ENCODE measurements at places on chromosomes 5 and 9. TPM values are rescaled to one million over a fixed set of nuclear protein-coding genes. Genes with fewer than 3 reads are reported as not detected.
A peak's percentile ranks its signal among the peaks of the same experiment; 100 is the strongest.

GRCh38 chr9:132606066-132606465, 23.7 kb downstream of the BARHL1 start:
- no peaks in the 10 kb centered on the region for H3K4me1 ChIP-seq
- no peaks in the 10 kb centered on the region for H3K27me3 ChIP-seq
- no peak for DNase-seq
- H3K4me3 ChIP-seq, result no peak overlapping the region
- peaks cover 79% of the 10 kb centered on the region for H3K36me3 ChIP-seq
- H3K27ac ChIP-seq, result no peak overlapping the region

DNA sequence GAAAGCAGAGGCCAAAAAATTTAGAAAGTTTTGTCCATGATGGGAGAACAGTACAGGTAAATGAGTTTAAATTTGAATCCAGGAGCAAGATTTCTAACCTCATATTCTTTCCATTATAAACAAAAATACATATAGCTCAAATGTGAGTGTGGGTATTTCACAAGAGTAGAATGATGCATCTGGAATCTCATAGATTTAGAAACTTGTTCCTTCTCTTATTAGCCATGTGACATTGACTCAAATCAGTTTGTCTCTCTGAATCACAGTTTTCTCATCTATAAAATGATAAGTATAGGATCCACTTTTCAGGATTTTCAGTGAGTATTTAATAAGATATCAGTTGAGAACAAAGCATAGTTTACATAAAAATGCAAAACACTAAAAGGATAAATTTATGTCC, 436.3 kb upstream of the PAPPA start:
- no peaks in the 10 kb centered on the region for H3K27me3 ChIP-seq
- H3K4me1 ChIP-seq, result no peaks in the 10 kb centered on the region
- no peak overlapping the region for H3K4me3 ChIP-seq
- H3K36me3 ChIP-seq, result no peaks in the 10 kb centered on the region

GRCh38 chr9:14321517-14322130, 7.7 kb upstream of the NFIB start:
- H3K27ac ChIP-seq, result peak overlapping the region; percentile 93
- no peaks in the 10 kb centered on the region for H3K27me3 ChIP-seq
- no peaks in the 10 kb centered on the region for H3K36me3 ChIP-seq
- peaks cover 47% of the 10 kb centered on the region for H3K4me1 ChIP-seq

GRCh38 chr5:128962211-128962610, 3.1 kb upstream of the SLC27A6 start:
- H3K27ac ChIP-seq, result no peak overlapping the region
- no peaks in the 10 kb centered on the region for H3K36me3 ChIP-seq
- no peak for DNase-seq
- peaks cover 33% of the 10 kb centered on the region for H3K27me3 ChIP-seq
- H3K4me3 ChIP-seq, result no peak overlapping the region
- H3K4me1 ChIP-seq, result no peaks in the 10 kb centered on the region

DNA sequence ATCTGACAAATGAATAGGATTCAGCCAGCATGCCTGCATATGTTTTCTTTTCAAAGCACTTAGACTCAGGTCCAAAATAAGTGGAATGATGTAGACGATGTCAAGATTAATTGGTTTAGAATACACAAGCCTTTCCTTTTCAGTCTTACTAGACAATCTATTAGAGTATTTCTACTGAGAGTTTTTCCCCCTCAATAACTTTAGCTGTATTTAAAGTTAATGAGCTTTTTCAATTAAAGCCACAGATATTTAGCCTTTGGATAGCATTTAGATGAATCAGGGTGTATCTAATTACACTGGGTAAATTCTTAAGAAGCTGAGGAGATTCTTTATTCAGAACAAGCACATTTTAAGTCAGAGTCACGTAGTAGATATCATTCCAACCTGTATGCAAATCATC, 198.7 kb upstream of the MPDZ start:
- no peak overlapping the region for H3K4me3 ChIP-seq
- no peak for DNase-seq
- no peak overlapping the region for H3K27ac ChIP-seq
- no peaks in the 10 kb centered on the region for H3K27me3 ChIP-seq
- no peaks in the 10 kb centered on the region for H3K4me1 ChIP-seq
- H3K36me3 ChIP-seq, result no peaks in the 10 kb centered on the region

DNA sequence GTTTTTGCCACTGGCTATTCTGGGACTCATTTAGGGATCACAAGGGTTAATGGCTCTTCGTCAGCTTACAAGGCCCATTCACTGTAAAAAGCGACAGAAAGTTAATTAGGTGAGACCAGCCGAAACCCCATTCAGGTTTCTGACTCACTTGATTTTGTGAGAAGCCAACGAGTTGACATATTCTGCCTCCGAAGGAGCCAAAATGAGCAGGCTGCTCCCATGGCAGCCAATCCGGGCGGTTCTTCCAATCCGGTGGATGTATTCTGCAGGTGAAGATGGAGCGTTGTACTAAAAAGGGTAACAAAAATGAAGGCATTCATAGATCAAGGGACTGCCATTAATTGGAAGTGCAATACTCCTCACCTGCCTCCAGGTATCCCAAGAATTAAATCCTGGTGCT, 39.7 kb downstream of the DDX31 start:
- H3K36me3 ChIP-seq, result peaks cover 57% of the 10 kb centered on the region
- H3K27me3 ChIP-seq, result no peaks in the 10 kb centered on the region
- no peak overlapping the region for H3K4me3 ChIP-seq
- H3K27ac ChIP-seq, result no peak overlapping the region
- DNase-seq, result no peak

Gene PCA3
- total RNA-seq, result 0.16 TPM

Gene LCN9
- total RNA-seq, result not detected

Gene DNAI1
- 4.1 TPM for total RNA-seq

Gene NIPAL4
- total RNA-seq, result 0.06 TPM
